T-helper 17 cell (primary cell): ENCODE measurements at places on chromosomes 1 and 21.

DNA sequence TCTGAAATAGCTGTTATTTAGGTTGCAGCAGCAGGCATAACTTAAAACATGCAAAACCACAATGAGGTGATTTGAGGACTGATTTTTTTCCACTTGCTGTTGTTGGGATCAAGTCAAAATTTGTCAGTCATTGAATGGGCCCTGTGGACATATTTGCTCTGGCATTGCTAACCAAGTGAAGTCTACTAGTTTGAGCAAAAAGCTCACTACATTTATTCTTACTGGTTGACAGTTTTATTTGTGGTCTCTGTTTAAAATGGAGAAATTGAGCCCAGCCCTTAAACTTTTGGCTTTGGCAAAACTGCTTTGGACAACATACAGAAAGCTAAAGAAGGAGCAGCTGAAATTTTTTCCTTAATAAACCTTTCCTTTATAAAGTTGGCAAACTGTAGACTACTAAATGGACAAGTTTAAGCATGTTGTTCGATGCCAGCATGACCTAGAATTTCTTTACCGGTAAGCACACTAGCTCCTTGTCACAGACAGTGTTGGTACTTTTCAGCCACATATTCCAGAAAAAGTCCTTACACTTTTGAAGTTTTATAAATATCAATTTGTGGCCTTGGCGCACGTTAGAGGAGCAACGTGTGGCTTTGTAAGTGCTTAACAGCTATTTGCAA is 234.6 kb downstream of the USP25 start:
- no peak for DNase-seq

DNA sequence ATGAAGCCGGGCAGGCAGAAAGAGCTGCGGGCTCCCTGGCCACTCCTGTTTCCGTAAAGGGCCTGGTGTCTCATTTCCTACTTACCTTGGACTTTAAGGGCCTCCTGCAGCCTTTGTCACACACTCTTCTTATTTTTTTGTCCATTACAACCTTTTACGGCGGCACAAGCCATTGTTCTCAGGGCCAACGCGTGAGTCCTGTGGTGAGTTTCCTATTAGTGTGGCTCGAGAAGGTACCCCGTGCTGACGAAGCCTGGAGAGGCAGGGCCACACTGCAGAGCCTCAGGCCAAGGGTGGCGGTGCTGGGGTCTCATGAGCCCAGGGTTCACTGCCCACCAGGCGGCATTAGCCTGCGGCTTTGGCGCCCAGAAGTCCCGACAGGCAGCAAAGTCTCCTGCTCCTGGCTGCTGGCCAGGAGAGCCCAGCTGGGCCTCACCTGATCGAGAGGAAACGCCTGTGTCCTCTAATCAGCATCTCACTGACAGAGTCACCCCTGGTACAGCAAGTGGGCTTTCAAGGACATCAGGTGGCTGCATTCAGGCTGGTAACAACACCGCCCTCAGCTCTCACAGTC is 62.0 kb downstream of the SIK1 start:
- DNase-seq = no peak

GRCh38 chr1:221992427-221992826 is 250.5 kb upstream of the DUSP10 start:
- DNase-seq = no peak

DNA sequence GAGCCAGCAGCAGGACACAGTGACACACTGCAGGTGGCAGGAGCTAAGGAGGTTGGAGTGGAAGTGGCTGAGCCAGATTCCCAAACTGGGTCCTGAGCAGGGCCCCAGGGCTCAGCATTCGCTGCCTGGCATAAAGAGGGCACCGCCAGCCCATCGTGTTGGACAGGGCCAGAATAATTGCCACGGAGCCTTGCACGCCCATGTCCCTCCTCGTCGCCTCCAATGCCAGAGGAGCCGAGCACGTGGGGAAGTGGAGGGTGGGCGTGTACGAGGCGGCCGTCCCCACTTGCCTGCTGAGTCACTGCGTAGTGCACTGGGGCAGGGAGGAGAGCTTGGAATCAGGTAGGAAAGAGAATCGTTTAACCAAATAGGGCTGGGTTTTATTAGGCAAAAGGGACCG is 26.1 kb upstream of the LRRC47 start:
- DNase-seq = no peak

DNA sequence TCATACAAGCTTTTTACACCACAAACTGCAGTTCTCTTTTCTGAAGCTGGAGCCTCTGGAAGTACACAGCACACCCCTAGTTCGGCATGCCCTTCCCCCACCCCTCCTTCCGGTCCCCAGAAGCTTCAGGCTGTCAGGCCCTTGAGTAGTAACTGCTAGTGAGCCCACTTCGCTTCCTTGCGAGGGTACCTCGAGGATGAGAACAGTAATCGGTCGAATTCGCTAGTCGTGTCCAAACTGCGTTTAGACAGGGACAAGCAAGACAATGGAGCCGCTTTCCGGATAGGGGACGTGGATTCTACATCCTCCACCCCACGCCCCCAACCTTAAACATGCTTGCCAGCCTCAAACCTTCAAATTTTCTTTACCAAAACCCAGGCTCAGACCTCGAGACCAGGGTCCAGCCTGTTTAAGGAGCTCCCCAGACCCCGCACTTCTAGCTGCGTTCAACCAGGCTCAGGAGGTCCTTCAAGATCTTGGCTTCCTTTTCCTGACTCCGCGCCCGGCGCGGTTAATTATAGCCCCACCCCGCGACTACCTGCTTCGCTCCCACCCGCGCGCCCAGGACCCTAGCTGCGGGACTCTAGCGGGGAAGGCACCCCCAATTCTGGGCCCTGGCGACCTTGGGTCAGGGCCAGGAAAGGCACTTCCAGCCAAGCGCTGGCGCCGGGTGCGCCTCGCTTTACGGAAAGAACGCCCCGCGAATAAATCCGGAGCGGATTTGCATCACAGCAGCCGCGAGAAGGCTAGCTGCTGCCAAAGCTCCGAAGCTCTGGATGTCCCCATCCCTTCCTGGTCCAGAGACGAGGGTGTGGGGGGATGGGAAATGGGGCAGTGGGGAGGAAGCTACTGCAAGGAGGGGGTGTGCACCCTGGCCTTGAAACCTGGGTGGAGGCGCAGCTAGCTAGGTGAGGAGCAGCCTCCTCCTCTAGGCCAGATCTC is 8.1 kb upstream of the TSPAN1 start:
- no peak for DNase-seq

DNA sequence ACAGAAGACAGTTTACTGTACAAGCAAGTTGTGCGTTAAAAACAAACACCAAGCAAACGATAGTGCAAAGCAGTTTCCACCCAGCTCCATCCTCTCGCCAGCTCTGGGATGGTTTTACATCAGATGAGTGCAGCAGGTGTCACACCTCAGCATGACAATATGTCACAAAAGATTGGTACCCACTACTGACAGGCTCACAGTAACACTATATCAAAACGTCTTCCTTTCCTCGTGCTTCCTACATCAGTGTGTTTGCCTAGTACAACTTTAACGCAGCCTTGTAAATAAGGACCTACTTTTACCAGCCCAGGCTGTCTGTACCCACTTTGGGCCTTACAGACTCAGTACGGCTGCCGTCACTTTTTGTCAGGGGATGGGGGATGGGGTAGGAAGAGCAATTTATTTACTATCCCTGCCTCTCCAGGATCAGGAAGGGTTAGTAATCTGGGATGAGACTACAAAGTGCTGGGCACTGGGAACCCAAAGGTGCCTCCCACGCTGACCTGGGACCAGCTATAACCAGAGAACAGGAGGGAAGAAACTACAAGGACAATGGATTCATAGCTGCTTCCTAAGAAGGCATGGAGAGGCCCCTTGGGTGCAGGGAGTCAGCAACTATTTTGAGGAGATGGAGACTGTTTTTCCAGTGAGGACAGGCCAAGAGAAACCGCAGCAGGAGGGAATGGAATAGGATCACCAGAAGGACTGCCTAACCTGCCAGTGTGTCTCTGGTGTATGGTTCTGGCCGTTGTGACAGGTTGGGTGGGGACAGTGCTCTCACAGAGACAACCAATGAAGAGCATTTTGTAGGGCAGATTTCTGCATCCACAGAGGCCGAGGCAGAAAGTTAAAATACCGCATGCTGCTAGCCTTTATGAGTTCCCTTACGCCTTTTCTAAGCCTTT is 30.2 kb downstream of the RUNX3 start:
- peak; percentile 2 for DNase-seq

GRCh38 chr1:236869911-236870310 is 74.8 kb downstream of the MTR start:
- no peak for DNase-seq

- DNase-seq = no peak
Observed at GRCh38 chr1:96558635-96559034, 162.9 kb upstream of the PTBP2 start.

DNA sequence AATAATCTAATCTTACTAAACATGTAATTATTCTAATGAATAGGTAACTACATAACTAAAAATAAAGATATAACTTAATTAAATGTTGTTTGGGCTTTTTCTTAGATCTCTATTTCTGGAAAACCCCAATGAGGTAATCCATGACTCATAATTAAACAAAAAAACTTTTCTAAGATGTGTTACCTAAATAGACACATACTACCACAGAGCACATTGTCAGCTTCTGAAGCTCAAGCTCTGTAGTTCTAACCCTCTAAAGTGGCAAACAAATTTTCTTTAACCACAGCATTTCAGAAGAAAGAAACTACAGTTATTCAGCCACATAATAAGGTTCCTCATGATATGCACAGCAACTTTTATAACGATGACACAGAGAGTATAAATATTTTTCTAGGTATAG is 4.2 kb downstream of the OR6K3 start:
- DNase-seq = no peak

- peak; percentile 71 for DNase-seq
Observed at GRCh38 chr1:12173631-12174121, 6.9 kb downstream of the TNFRSF1B start.

DNA sequence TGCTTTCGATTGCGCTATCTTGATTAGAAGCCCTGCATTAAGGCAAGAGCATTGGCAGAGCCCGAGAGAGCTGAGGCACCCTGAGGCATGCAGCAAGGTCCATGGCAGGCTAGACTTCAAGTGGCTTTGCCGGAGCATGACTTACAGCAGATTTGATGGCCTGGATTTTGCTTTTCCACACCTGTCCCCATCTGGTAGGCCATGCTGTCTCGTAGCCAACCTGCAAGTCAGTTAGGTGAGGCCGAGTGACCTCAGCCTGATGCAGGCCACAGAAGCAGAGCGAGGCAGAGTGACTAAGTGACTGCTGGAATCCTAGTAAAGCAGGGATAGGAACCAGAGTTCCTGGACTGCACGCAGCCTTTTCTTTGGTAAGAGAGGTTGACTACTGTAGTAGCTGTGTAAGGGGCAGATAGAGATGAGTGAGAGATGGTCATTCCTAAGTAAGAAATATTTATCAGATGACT is 148.9 kb downstream of the PBX1 start:
- no peak for DNase-seq

- no peak for DNase-seq
Observed at GRCh38 chr1:30184393-30185141, 538.8 kb downstream of the MATN1 start.

- no peak for DNase-seq
Observed at GRCh38 chr1:87718241-87718950, 389.7 kb downstream of the LMO4 start.

GRCh38 chr1:57033222-57034001 is 67.6 kb upstream of the C8B start:
- no peak for DNase-seq

DNA sequence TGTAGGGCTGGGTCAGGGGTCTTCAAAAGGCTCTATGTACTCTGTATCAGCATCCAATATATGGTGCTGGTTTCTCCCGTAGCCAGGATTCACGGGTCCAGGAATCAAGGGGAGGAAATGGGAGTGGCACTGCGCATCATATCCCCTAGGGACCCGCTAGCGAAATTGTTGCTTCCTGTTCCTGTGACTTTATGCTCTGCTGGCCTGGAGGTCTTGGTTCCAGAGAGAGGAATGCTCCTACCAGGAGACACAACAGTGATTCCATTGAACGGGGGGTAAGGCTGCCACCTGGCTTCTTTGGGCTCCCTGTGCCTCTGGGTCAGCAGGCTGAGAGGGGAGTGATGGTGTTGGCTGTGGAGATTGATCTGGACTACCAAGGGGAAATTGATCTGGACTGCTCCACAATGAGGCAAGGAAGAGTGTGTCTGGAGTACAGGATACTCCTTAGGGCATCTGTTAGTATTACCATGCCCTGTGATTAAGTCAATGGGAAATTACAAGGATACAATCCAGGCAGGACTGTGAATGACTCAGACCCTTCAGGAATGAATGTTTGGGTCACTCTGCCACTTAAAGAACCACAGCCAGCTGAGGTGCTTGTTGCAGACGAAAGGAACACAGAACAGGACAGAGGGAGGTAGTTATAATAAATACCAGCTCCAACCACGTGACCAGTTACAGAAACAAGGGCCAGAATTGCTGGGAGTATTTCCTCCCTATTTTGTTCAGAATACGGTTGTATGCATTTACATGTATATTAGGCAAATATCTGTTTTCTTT is 10.2 kb downstream of the SPSB1 start:
- DNase-seq = no peak

GRCh38 chr1:88320291-88320690 is 363.8 kb upstream of the PKN2 start:
- no peak for DNase-seq

DNA sequence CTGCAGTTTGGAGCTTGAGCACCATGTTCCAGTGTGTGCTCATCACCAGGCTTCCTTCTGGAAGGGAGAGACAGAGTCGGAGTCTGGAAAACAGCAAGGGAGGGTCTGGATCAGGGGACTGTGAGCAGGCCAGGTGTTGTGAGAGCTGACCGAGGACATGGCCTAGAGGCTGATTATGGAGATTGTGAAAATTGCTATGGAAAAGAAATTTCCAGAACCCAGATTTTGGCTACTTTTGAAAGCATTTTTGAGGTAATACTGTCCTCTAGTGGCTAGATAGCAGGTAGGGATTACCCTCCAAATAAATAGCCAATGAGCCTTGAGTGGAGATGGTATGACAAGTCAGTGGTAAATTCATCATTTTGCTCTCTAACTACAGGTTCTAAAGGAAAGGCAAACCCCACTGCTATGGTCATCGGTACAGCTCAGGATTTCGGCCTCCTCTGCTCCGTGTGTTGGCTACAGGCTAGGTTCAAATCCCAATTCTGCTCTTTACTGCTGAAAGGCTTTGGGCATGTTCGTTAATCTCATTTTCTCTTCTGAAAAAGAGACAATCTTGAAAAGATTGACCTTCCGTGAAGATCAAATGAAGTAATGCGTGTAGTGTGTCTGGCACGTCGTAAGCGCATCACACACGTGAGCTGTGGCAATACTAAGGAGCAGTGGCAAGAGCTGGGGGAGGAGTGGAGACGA is 1.0 kb upstream of the HAO2 start:
- no peak for DNase-seq

DNA sequence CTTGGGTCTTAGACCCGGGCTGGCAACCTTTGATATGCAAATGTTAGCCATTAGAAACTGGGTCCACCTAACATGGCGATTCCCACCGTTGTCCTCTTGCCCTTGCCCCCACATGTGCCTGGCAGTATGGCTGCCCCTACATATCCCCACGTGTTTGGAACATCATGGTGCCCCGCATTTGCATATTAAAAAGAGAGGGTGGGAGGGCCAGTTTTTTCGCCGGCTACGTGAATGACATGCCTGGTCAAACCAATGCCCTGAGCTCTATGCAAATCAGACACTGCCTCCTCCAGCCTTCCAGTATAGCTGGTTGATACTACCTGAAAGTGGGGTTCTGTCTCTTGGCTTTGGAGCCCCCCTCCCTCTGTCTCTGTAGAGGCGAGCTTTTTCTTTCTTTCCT is 133.0 kb downstream of the CDC42BPA start:
- DNase-seq = no peak

- DNase-seq = no peak
Observed at GRCh38 chr21:45472445-45473365, 67.7 kb downstream of the COL18A1 start.
